ENCODE measurements at places on chromosomes 3 and 15.

- H3K4me1 ChIP-seq, result no peaks in the 10 kb centered on the region
- no peak for DNase-seq
- no peak overlapping the region for H3K4me3 ChIP-seq
- H3K36me3 ChIP-seq, result no peaks in the 10 kb centered on the region
- no peak overlapping the region for H3K27ac ChIP-seq
Observed at GRCh38 chr3:29389362-29389761, 108.5 kb downstream of the RBMS3 start.

DNA sequence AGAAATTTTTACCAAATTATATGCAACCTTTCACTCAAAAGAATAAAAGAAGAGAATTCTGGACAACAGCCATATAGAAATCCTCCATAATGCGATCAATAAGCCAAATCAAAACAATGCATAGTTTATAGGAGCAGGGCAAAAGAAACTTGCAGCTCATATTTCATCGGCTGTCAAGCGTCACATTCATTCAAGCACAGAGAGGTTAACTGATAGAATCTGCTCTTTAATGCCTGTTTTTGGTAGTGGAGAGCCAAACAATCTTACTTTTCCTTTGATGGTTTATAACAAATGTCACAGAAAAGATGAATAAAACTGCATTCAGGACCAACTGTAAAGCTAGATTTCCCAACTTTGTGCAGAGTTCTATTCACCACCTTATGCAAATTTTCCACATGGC, 35.4 kb downstream of the PRTG start:
- no peak for DNase-seq
- no peaks in the 10 kb centered on the region for H3K4me1 ChIP-seq
- H3K36me3 ChIP-seq, result no peaks in the 10 kb centered on the region
- H3K27ac ChIP-seq, result no peak overlapping the region
- peaks cover 2% of the 10 kb centered on the region for H3K27me3 ChIP-seq
- H3K4me3 ChIP-seq, result no peak overlapping the region

DNA sequence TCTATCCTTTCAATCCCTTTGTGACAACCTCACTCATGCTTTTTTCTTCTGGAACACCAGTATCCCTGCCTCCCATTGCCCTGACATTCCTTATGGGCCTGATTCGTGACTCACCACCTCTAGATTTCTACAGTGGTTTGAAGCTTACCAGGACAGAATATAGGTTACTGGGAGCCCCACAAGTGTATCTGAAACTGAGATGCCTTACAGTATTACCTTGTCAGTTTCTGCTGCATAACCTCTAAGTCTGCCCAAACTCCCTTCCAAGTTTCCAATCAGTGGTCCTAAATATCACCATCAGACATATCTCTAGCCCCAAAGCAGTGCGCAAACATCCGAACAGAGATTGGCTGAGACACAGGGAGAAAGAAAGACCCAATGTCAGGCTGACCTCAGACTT, 5.6 kb downstream of the CPB1 start:
- H3K36me3 ChIP-seq, result no peaks in the 10 kb centered on the region
- H3K27me3 ChIP-seq, result no peaks in the 10 kb centered on the region
- no peak for DNase-seq
- H3K27ac ChIP-seq, result no peak overlapping the region

DNA sequence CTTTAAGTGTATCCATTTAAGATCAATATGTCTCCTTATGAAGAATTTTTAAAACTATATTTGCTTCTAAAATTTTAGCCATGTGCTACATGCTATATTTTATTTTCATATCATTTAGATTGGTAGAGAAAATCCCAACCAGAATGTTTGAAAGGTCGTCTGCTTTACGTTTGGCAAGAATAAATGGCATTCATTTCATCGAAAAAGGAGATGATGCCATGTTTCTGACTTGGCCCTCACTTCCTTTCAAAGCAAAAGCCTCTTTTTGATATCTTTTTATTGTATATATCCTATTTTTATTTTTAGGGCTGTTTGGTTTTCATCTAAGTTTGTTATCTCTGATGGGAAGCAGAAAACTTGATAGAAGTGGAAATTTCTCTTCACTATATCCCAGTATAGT, 176.2 kb downstream of the PLCL2 start:
- no peak overlapping the region for H3K27ac ChIP-seq
- DNase-seq, result no peak
- no peaks in the 10 kb centered on the region for H3K27me3 ChIP-seq
- peaks cover 32% of the 10 kb centered on the region for H3K36me3 ChIP-seq
- peaks cover 38% of the 10 kb centered on the region for H3K4me1 ChIP-seq
- H3K4me3 ChIP-seq, result no peak overlapping the region

- H3K27ac ChIP-seq, result no peak overlapping the region
- H3K4me3 ChIP-seq, result no peak overlapping the region
- no peaks in the 10 kb centered on the region for H3K4me1 ChIP-seq
- H3K36me3 ChIP-seq, result no peaks in the 10 kb centered on the region
Observed at GRCh38 chr15:101541501-101542292, 52.2 kb upstream of the PCSK6 start.

DNA sequence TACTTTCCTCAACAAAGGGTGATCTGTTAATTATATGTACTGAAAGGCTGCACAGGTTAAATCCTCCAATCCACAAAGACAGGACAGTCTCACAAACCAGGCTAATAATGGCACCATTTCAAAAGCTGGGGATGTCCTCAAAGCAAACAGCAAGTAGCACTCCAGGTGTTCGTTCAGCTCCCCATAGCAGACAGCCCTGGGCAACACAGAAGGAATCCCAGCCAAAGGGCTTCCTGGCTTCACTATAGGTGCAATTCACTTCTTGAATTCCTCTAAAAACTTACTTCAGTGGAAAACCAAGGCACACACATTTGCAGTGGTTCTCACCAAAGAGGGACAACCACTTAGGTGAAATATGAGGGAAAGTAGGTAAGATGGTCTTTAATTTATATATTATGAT, 166.7 kb downstream of the CTNNB1 start:
- H3K27me3 ChIP-seq, result no peaks in the 10 kb centered on the region
- H3K36me3 ChIP-seq, result no peaks in the 10 kb centered on the region
- DNase-seq, result no peak
- no peaks in the 10 kb centered on the region for H3K4me1 ChIP-seq

DNA sequence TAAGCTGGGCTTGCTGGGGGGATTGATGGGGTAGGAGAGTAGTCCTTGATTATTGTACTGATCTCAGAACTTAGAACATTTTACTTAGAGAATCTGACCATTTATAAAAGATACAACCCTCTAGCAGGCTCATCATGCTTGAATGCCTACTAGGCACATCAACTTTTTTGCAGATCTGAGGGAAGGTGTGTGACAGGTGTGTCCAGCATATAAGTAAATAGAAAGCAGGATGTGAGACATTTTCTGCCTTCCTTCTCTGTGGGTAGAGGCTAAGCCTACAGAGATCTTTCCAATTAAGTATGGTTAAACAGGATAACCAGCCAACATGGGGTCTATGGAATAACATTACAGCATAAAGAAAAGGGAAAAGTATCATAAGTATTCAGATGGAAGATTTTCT, 159.1 kb downstream of the AKAP13 start:
- H3K27ac ChIP-seq, result no peak overlapping the region
- H3K27me3 ChIP-seq, result no peaks in the 10 kb centered on the region
- H3K4me1 ChIP-seq, result peaks cover 62% of the 10 kb centered on the region
- peaks cover 2% of the 10 kb centered on the region for H3K36me3 ChIP-seq
- no peak for DNase-seq

DNA sequence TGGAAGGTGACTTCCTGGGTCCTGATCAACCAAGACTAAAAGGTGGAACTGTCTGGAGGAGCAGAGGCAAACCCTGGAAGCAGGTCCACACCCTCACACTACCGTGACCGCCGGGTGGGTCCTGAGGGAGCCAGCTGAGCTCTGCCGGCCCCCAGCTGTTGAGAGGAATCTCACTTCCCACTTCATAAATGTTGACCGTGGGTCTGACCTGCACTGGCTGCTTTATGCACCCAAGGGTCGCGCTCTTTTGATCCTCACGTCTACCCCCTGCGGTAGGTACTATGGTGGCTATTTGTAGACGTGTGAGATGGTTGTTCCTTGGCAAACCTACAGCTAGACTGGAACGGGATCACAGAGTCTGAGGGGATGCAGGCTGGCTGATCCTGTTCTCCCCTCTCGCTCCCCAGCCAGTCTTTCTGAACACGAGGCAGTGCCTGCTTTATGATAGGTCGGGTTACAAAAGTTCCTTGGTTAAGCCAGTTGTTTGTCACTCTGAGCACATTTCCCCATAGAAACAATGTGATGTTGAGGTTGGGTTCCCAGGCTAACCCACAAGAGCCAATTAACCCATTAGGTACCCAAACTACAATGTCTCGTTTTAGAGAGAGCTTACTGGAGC, 113.0 kb upstream of the ETV5 start:
- H3K36me3 ChIP-seq, result no peaks in the 10 kb centered on the region
- H3K4me1 ChIP-seq, result no peaks in the 10 kb centered on the region
- H3K4me3 ChIP-seq, result no peak overlapping the region
- H3K27ac ChIP-seq, result no peak overlapping the region

GRCh38 chr15:48703544-48703943, 58.0 kb upstream of the FBN1 start:
- DNase-seq, result no peak
- H3K27ac ChIP-seq, result no peak overlapping the region
- no peaks in the 10 kb centered on the region for H3K4me1 ChIP-seq

GRCh38 chr3:58044691-58045483, 36.7 kb downstream of the FLNB start:
- no peaks in the 10 kb centered on the region for H3K27me3 ChIP-seq
- H3K36me3 ChIP-seq, result no peaks in the 10 kb centered on the region
- DNase-seq, result no peak
- peaks cover 28% of the 10 kb centered on the region for H3K4me1 ChIP-seq
- no peak overlapping the region for H3K4me3 ChIP-seq
- H3K27ac ChIP-seq, result no peak overlapping the region

GRCh38 chr3:129419476-129419875, 9.0 kb downstream of the EFCAB12 start:
- H3K27ac ChIP-seq, result no peak overlapping the region
- no peaks in the 10 kb centered on the region for H3K36me3 ChIP-seq
- H3K27me3 ChIP-seq, result peaks cover 2% of the 10 kb centered on the region
- no peaks in the 10 kb centered on the region for H3K4me1 ChIP-seq
- H3K4me3 ChIP-seq, result no peak overlapping the region

- no peaks in the 10 kb centered on the region for H3K36me3 ChIP-seq
- no peak for DNase-seq
- H3K27ac ChIP-seq, result no peak overlapping the region
- H3K4me3 ChIP-seq, result no peak overlapping the region
- peaks cover 1% of the 10 kb centered on the region for H3K27me3 ChIP-seq
Observed at GRCh38 chr3:124517306-124517705, 212.9 kb upstream of the UMPS start.

All from immature natural killer cell (primary cell).